Motor neuron (in vitro differentiated cells): ENCODE measurements at places on chromosomes 1 and 21.

- no peak for ATAC-seq
These were observed 3.3 kb upstream of the SSBP3 start for GRCh38 chr1:54409156-54410142.

DNA sequence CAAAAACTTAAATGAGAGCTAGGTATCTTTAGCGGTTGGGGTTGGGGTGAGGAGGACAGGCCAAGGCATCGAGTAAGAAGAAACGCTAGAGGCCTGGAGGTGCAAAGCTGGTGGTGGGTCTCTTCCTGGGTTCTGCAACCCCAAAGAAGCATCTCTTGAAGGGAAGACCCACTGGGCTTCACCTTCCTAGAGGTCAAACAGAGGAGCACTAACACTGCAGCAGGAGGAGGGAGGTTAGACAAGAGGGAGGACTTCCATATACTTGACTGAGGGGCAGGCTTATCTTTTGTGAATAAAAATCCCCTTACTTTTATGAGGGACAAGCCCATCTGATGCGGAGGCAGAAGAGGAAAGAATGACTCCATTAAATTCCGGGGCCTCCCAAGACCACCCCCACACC is 2.5 kb downstream of the MEX3A start:
- ATAC-seq: no peak

- ATAC-seq: no peak
These were observed 73.4 kb downstream of the RABGAP1L start for GRCh38 chr1:174232761-174233160.

DNA sequence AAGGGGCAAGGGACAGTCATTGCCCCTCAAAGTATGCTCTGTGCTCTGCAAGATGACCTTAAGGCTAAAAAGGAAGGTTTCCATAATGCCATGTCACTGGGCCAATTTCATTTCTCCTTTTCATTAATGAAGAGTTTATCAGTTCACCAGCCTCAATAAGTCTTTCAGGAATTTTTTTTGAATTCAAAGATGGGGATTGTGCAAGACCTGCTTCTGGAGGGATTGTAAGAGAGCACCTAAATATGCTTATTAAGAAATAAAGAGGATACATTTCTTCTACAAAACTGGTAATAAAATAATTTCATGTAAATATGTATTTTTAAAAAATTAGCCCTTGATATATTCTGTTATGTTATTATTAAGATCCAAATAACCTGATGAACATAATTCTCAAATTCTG is 86.8 kb upstream of the RGS4 start:
- ATAC-seq: no peak

DNA sequence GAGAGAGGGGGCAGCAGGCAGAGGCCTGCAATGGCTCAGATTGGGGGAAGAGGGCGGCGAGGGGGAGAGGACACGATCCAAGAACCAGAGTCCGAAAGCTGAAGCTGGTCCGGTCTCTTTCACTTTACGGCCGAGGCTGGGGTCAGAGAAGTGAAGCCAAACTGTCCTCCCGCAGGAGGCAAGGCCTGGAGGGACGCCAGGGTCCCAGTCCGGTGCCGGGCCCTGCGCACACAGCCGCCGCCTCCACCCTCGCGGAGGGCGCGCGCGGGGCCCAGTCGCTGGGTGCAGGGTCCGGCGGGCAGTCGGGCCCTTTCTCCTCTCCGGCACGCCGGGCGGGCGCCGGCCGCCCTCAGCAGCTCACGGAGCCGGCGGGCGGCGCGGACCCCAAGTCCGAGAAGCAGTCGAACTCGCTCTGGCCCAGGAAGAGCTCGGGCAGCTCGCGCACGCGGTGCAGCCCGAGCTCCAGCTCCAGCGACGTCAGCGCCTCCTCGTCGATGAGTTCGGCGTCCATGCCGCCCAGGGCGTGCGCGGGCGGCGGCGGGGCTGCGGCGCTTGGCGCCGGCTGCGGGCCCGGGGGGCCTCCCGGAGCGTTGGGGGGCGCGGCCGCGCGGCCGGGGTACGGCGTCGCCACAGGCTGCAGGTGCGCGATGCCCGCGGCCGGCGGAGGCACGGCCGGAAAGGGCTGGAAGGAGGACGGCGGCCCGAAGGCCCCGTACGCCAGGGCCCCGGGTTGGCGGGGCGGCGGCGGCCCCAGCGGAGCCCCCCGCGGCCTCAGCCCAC is 749 bp downstream of the CITED4 start:
- peak; percentile 37 for ATAC-seq

DNA sequence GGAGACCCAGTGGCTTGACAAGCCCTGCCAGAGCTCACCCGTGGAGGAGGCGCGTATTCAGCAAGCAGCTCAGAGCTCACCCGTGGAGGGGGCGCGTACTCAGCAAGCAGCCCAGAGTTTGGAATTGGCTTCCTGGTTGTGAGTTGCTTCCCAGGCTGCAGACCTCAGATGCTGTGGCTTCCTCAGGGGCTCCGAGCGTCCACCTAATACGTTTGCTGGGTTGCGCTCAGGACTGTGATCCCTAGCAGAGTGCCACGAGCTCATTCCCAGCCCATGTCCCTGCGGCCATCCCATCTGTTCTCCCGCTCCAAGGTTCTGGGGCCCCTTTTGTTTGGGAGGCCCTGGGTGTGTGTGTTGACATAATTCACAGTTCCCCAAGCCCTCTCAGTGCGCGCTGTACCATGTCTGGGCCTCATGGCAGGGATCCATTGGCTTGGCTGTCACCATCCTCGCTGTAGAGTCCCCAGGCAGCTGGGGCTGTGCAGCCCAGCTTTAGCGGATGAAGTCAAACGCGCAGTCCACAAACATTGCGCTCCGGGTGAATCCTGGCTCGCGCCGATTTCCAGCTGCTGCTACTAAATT is 3.6 kb downstream of the AJAP1 start:
- peak; percentile 41 for ATAC-seq

- no peak for ATAC-seq
These were observed 380.6 kb downstream of the SIPA1L2 start for GRCh38 chr1:232249339-232249738.

DNA sequence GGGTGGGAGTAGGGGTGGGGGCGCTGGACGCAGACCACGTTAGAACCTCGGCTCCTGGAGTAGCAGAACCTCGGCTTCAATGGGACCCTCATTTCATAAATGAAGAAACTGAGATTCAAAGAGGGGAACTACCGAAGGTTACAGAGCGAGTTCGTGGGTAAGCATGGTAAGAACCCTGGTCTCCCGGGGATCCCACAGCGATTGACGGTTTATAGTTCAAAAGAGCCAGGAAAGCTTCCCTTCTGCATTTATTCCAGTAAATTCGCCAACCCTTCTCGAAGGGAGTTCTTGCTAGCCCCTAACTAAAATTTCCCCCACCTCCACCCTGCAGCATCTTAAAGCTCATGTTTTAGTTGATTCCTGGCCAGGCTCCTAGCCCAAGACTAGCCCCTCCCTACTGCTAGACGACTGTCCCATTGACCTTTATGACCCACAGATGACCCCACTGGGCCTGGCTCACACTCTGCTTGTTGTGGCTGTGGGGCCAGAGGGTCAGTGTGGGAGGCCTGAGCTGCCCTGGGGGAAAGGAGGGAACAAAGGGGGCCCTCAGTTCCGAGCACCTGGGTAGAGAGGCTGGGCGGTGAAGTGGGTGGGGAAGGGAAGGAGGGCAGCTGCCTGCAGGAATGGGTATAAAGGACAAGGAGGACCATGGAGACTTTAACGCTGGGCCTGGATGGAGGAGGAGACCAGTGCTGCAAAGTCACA is 558 bp upstream of the KIF21B start:
- ATAC-seq: no peak

GRCh38 chr1:156480016-156480370 is 20.6 kb downstream of the MEF2D start:
- ATAC-seq: no peak

- ATAC-seq: no peak
These were observed 25.4 kb downstream of the RGS4 start for GRCh38 chr1:163094589-163094988.

- no peak for ATAC-seq
These were observed 3.3 kb downstream of the NPPB start for GRCh38 chr1:11855430-11855829.

- no peak for ATAC-seq
These were observed 5.0 kb downstream of the NGF start for GRCh38 chr1:115332813-115333608.

- no peak for ATAC-seq
These were observed 168.1 kb upstream of the BEND5 start for GRCh38 chr1:48944811-48945210.

- ATAC-seq: no peak
These were observed 67.7 kb downstream of the PLD5 start for GRCh38 chr1:242456726-242457269.
